A549 treated with ZK216348 at 1 μM for 4 hours (cell line): ENCODE measurements at places on chromosomes 2 and 18. TPM values are rescaled to one million over a fixed set of nuclear protein-coding genes. Genes with fewer than 3 reads are reported as not detected.

Gene CABYR
- 10.9 to 22.8 TPM (median 13.2 TPM) in 5 replicates for total RNA-seq

Gene TCF23
- total RNA-seq = not detected in 5 replicates

Gene TTN
- under 0.01 to 0.01 TPM (median under 0.01 TPM) in 5 replicates for total RNA-seq

Gene PIAS2
- total RNA-seq = 8.0 to 9.7 TPM (median 9.0 TPM) in 5 replicates

Gene DLX1
- 2.6 to 3.7 TPM (median 3.2 TPM) in 5 replicates for total RNA-seq

Gene ZNF396
- total RNA-seq = 0.57 to 1.2 TPM (median 0.74 TPM) in 5 replicates

Gene STEAP3
- 32.7 to 55.4 TPM (median 48.8 TPM) in 5 replicates for total RNA-seq

Gene ELOA2
- not detected in 5 replicates for total RNA-seq

Gene COLEC12
- total RNA-seq = 0.02 to 0.05 TPM in 2 of 5 replicates, not detected in the others

Gene ECEL1
- total RNA-seq = 0.07 to 0.31 TPM (median 0.21 TPM) in 4 of 5 replicates, not detected in the other

Gene ARHGEF4
- total RNA-seq = 5.8 to 9.2 TPM (median 7.6 TPM) in 5 replicates

Gene DCTN1
- 107 to 172 TPM (median 149 TPM) in 5 replicates for total RNA-seq

Gene DPP4
- total RNA-seq = 0.27 to 0.79 TPM (median 0.60 TPM) in 5 replicates

Gene NRP2
- total RNA-seq = 92.4 to 182 TPM (median 157 TPM) in 5 replicates

Gene ANO7
- 1.3 to 3.0 TPM (median 2.2 TPM) in 5 replicates for total RNA-seq

Gene IL1RN
- total RNA-seq = 0.15 to 0.94 TPM (median 0.33 TPM) in 5 replicates

Gene SERPINB12
- total RNA-seq = not detected in 5 replicates

Gene RAPGEF4
- 0.20 to 0.27 TPM (median 0.25 TPM) in 4 of 5 replicates, not detected in the other for total RNA-seq

Gene ZAP70
- total RNA-seq = not detected in 5 replicates

Gene PTPRN
- 1.1 to 1.8 TPM (median 1.4 TPM) in 5 replicates for total RNA-seq

Gene LOXHD1
- total RNA-seq = not detected in 5 replicates
